ENCODE measurements at places on chromosomes 7 and 10. TPM values are rescaled to one million over a fixed set of nuclear protein-coding genes. Genes with fewer than 3 reads are reported as not detected.
A peak's percentile ranks its signal among the peaks of the same experiment; 100 is the strongest.

GRCh38 chr7:66957595-66958290 is 36.7 kb downstream of the TMEM248 start:
- no peak for DNase-seq

Gene SVOPL
- total RNA-seq: not detected

Gene ATG9B
- total RNA-seq: 14.9 TPM

Gene ATOH7
- not detected for total RNA-seq

Gene VSTM2A
- not detected for total RNA-seq

- DNase-seq: no peak
These were observed at the start of gene SFTPA1 for GRCh38 chr10:79610601-79611191. TSS of gene SFTPA1 (plus strand) at chr10:79610939. CDS start at chr10:79611826, 887 bp downstream.

GRCh38 chr10:13972609-13973008 is 358.1 kb downstream of the FRMD4A start:
- DNase-seq: no peak

DNA sequence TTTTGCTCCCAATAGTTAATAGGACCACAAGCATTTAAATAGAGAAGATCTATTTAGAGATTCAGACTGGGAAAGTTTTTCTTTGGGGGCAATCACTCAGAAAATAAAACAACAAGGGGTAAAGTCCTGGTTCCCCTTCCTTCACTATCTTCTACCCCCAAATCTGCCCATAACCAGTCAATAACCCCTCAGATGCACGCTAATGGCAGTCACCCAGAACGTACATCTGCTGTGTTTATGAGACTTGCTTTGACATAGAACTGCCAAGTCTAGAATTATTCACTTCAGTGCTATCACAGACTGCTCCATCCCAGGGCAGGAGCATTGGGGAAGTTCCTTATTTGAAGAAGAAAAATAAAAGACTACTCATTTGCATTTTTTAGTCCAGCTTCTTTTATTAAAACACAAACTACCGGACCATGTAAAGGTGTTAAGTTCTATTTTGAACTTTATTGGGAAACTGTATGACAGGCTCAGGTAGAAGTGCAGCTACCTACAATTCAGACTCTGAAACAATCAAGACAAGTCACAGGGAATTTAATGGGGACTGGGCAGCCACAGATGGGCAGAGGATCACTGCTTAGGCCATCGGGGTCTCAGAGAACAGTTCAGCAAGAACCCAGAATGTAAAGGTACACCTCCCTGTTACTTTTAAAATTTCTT is 38.4 kb downstream of the ANK3 start:
- no peak for DNase-seq

- no peak for DNase-seq
These were observed 56.3 kb downstream of the GRID1 start for GRCh38 chr10:86310291-86310690.

GRCh38 chr7:26487780-26488515 is 196.3 kb downstream of the SNX10 start:
- DNase-seq: no peak

- no peak for DNase-seq
These were observed 7.3 kb downstream of the DPYSL4 start for GRCh38 chr10:132193907-132194552.

- no peak for DNase-seq
These were observed 182.3 kb downstream of the NRP1 start for GRCh38 chr10:33152146-33152545.

GRCh38 chr7:117279931-117280557 is 42.8 kb downstream of the WNT2 start:
- no peak for DNase-seq

GRCh38 chr7:35411331-35411730 is 157.4 kb upstream of the TBX20 start:
- DNase-seq: no peak

DNA sequence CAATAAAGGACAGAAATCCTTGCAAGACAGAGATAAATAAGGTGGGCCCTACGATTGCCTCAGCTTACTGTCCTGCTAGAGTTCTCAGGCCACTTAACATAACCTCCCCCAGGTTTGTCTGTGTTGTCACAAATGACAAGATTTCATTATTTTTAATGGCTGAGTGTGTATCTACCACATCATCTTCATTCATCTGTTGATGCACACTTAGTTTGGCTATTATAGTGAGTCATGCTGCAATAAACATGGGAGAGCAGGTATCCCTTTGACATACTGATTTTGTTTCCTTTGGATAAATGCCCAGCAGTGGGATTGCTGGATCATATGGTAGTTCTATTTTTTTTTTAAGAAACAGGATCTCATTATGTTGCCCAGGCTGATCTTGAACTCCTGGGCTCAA is 60.6 kb downstream of the PRTFDC1 start:
- no peak for DNase-seq

Gene SPDYE9
- not detected for total RNA-seq

DNA sequence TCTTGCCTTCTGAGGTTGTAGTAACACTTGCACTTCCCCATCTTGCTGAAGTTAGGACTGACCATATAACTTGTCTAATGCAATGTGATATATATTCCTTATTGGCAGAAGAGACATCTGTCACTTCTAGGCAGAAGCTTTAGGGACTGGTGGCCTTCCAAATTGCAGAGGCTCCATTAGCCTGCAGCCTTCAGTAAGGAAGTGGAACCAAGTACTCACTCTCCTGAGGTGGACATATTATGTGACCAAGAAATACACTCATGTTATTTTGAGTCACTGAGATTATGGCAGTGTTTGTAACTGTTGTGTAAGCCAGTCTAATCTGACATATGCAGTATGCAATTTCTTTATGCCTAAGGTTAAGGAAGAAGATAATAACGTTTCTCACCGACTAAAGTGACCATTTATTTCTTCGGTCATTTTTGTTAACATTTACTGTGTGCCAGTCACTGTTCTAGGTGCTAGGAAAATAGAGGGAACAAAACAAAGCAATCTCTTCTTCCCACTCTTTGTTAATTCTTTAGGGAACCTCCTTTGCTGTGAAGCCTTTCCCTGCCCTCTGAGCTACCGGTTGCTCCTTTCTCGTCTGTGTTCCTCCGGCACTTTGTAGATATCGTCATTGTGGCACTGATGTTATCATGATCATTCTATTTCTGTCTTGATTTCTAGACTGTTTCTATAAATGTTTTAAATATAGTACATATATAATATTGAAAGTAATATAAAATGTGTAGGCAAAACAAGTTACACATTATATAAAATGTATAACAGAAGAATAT is 52.9 kb upstream of the HBP1 start:
- no peak for DNase-seq

- peak; percentile 77 for DNase-seq
These were observed 14.7 kb upstream of the C7orf33 start for GRCh38 chr7:148575640-148576411.

- no peak for DNase-seq
These were observed 25.7 kb downstream of the SUV39H2 start for GRCh38 chr10:14904316-14904732.

DNA sequence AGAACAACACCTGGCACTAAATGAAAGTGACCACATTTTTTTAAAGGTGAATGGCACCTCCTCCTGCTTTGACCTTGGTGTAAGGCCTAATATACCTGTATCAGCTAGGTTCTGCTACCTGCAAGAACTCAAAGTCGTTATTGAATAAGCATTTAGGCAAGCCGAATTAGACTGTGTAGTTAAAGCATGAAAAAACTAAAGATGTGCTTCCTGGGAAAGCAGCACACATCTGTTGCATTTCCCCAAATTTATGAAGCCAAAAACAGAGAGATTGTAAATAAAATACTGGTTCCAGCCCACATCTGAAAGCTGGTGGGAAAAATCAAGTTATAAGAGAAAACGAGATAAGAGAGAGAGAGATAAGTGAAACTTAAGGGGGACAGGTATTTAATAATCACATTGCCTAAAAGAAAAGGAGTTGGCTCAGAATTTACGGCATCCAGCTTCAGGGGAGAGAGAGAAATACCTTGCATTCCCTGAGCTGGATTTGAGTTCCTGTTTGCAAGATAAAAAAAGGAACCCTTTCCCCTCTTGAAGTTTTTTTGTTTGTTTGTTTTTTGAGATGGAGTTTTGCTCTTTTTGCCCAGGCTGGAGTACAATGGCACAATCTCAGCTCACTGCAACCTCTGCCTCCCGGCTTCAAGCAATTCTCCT is 1.8 kb upstream of the XPNPEP1 start:
- DNase-seq: no peak

Gene VPS37D
- total RNA-seq: not detected

DNA sequence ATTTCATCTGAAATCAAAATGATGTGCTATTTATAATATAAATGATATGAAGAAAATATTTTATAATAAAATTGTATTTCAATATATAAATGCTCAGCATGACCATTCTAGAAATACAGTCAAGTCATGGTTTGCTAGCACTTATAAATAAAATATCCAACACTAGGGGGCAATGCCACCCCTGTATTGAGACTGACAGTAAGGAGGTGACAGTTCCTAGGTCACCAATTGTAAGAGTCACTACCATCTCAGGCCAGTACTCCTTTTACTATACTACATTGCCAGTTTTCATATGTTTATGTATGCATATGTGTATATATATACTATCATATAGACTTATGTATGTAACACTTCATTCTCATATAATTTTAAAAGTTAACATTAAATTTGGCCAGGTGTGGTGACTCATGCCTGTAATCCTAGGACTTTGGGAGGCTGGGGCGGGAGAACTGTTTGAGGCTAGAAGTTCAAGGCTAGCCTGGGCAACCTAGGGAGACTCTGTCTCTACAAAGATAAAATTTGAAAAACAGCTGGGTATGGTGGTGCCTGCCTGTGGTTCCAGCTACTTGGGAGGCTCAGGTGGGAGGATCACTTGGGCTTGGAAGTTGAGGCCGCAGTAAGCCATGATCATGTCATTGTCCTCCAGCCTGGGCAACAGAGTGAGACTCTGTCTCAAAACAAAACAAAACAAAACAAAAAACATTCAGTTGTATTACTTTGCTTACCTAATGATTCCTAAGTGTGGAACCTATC is 2.4 kb upstream of the CNOT4 start:
- no peak for DNase-seq
